ENCODE measurements at places on chromosomes 5 and 9.

DNA sequence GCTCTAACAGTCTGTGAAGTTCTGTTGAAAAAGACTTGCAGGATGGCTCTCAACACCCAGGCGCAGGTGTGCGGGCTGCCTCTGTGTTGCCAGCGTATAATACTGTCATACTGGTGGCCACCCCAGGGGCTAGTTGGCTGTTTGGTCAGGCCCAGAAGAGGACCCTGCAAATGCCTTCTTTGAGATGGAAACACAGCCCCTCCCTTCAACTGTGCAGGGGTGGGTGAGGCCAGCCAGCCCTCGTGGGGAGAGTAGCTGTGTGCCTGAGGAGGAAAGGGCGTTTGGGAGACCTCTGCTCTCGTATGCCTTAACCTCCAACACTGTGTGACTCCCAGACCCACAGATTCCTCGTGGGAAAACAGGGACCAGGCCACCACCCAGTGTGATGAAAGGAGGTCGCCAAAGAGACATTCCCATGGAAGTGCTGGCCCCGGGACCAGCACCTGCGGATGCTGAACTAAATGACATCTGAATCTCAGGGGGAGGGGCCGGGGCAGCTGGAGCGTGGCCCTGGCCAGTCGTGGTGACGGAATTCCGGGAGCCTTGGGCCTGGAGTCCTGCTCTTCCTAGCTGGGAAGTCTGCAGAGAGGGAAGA lies 11.3 kb upstream of the SCGB3A1 start:
- no peak for DNase-seq

- DNase-seq = no peak
These were observed 369.0 kb downstream of the CAAP1 start for GRCh38 chr9:26523577-26523976.

- no peak for DNase-seq
These were observed 25.1 kb downstream of the TBC1D2 start for GRCh38 chr9:98230304-98230703.

DNA sequence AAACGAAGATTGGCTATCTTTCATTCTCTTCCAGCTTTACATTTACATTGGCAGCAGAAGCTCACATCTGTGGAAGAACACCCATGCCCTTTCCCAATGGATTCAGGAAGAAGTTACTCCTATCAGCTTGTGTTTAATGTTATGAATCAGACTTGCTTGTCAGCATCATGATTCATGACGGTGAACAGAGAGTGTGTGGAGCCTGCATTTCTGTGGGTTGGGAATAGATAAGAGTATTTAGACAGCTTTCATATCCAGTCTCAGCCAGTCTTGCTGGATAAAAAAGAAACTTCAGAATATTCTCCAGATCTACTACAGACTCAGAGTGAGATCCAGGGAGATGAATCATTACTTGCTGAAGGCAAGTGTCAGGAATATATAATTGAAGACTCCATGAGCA lies 812.9 kb upstream of the ZNF608 start:
- no peak for DNase-seq

- no peak for DNase-seq
These were observed 726.0 kb downstream of the DNAH5 start for GRCh38 chr5:13218518-13218917.

GRCh38 chr5:16128944-16129343 lies 50.6 kb downstream of the MARCHF11 start:
- no peak for DNase-seq

DNA sequence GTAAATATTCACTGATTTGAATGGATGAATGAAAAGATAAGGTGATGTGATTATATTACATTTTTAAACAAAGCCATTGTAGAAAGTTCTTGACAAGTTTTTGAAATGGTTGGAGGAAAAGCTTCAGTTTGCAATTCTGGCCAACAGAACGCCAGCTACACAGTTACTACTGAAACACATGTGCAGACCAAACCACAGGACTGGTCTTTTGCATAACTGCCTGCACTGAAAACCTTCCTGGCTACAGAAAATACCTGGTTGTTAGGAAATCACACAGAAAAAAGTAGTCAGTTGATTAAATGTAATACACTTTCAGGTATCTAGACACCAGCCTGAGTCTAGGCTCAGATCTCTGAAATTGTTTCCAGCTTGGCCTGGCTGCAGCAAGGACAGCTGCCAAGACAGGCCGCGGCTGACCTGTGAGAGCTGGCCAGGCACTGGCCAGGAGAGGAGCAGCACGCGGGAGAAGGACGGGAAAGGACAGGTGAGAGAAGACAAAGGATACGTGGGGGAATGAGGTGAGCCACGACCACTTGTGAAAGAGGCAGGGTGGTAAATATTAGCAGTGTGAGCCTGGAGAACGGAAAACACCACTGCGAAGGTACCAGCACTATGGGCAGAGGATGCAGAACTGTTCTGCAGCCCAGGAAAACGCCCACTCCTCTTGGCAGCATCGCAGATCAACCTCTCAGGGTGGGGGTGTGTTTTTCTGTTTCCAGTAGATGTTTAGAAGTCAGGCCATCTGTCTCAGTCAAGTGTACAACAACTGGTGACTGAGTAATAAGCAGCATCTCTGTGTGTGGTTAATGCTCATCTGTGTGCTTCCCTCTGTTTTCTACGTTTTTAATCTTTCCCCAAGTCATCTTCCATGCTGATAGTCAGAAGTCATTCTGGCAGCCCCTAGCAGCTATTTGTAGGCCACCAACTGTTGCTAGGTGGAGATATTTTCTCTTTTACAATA lies 137.4 kb downstream of the SCAMP1 start:
- no peak for DNase-seq

DNA sequence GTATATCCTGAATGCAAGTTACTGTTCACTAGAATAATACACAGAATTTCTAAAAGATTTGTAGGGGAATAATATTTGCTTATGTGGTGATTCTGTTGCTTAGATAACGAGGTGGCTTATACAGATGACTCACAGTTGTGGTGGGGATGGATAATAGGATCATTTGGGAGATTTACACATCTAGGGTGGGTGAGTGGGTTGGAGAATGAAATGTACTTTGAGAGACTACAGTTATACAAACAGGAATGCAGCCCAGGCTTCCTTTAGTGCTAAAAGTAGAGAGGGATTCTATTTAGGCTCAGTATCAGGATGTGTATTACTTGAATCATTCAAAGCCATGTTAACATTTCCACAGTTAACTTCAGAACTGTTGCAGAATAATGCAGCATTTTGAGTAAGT lies 1.8 kb downstream of the CTXN3 start:
- DNase-seq = no peak

GRCh38 chr9:2833096-2833495 lies 10.8 kb downstream of the PUM3 start:
- no peak for DNase-seq

GRCh38 chr9:98538203-98538602 lies 170.5 kb downstream of the GABBR2 start:
- no peak for DNase-seq

DNA sequence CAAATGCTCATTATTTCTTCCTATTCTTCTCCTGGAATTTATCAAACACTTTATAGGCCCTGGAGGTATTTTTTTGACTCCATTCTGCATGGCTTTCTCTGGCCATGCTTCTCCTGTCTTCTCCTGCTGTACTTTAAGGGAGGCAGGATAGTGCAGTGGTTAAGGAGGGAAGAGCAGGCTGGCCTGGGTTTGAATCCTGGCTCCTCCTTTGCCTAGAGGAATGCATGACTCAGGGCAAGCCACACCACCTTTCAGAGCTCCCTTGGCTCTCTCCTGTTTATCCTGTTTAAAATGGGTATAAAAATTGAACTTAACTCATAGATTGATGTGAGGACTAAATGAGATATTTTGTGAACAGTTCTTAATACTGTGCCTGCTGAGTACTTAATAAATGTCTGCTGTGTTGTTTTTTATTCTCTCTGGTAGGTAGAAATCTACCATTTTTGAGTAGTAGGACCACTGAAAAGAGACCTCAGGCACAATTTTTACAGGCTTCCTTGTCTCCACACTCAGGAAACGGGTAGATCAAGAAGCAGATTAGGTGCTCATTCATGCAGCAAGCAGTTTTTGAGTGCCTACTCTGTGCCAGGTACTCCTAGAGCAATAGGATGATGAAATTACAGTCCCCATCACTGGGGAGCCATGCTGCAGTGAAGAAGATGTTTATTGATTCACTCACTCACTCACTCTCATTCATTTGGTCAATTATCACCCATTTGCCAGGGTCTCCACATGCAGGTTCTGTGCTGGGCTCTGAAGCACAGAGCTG lies 32.7 kb upstream of the ARAP3 start:
- DNase-seq = no peak

GRCh38 chr5:37132646-37133045 lies 116.5 kb downstream of the CPLANE1 start:
- no peak for DNase-seq

DNA sequence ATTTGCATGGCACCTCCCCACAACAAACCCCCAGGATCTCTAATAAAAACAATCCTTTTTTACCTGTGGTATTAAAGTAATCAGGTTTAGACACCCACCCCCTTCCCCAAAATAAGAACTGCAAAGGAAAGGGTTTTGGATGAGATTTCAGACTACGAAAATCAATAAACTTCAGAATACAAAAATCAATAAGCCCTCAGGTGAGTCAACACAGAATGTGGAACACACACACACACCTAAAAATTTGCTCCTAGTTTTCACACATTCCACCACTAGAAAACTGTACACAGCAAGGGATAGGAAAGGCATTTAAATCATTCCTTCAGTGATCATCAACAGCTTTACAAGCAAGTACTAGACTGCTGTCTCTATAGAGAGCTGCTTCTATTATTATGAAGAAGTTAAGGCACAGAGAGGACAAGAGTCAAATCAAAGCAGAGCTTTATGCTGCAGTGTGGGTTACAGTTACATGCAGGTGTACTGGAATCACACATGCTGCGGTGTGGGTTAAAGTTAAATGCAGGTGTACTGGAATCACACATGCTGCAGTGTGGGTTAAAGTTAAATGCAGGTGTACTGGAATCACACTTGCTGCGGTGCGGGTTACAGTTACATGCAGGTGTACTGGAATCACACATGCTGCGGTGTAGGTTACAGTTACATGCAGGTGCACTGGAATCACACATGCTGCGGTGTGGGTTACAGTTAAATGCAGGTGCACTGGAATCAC lies 36.3 kb downstream of the PFDN1 start:
- DNase-seq = no peak

DNA sequence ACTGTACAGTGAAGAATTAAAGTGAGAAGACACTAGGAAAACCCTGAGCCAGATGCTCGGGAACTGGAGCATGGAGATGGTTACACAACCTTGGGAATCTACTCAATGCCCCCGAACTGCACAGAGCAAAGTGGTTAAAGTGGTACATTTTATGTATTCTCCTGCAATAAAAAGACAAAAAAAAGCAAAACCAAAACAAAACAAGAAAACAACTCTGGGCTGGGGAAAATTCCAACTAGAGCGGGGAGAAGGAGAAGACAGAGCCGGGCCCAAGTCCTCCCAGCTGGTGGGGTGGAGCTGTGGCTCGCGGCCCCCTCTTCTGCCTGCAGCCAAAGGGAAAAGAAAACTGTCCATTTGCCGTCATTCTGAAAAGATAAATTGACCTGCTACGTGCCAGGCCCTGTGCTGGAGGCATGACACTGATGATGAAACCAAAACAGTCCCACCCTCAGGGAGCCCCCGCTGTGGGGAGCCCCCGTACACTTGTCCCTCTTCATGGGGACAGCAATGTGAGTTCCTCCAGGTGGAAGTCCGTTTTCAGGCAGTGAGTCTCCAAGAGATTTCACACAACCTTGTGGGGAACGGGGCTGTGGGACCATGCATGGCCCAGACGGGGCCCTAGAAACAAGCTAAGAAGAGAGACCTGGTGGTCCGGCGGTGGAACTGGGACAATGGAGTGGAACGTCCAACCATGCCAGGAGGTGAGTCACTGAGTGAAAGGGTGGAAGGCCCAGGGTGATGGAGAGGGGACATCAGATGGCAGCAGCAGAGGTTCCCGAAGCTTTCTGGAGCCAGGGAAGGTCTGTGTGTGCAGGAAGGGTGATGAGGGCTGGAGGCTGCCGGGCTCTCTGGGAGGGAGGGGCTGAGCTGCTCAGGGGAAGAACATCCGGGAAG lies 114.8 kb upstream of the COL5A1 start:
- DNase-seq = no peak

DNA sequence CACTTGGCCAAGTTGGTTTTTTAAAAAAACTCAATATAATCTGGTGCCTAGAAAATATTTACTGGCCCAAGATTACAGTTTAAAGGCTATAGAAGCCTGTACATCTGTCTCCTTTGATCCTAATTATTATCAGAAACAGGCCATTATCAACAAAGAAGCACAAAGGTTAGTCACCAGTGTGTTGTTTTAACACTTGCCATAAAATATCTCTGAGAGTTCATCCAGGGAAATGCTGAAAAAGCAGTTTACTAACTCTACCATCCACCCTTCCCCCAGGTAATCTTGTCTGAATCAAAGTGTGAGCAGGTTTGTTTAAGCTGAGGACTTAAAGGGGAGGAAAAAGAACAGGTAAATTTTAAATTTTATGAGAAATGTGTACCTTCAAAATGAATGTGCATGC lies 13.3 kb upstream of the TRPM6 start:
- DNase-seq = no peak

DNA sequence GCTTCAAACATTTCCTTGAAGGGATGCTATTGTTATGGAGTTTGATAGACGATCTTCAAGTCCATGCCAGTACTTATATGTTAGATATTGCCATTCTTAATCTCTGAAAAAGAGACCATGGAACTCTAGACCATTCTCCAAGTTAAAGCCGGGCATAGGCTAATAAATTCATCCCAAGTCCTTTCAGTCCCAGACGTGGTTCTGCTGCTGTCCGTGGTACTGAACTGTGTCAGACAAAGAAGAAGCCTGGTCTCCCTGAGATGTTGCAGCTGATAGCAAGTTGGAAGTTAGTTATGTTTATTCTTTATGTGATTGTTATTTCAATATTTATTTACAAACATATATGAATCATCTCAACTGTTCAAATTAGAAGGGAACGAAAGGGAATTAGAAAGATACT lies 158.7 kb downstream of the NMUR2 start:
- DNase-seq = no peak
